ENCODE measurements at places on chromosomes 5 and 9.

DNA sequence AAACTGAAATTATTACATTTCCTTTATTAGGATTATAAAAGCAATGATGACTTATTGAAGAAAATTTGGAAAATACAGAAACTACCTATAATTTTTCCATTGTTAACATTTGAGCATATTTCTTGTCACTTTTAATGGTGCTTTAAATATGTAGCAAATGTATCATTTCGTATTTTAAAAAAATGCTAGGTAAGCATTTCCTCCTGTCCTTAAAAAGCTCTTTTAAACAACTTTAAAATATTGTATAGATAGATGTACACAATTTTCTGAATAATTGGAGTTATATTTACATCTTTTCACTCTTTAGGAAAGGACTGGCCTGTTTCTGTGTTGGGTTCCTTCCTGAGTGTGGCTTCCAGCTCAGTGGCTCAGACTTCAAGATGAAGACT, 15.6 kb downstream of the TENT4A start:
- no peak for DNase-seq

DNA sequence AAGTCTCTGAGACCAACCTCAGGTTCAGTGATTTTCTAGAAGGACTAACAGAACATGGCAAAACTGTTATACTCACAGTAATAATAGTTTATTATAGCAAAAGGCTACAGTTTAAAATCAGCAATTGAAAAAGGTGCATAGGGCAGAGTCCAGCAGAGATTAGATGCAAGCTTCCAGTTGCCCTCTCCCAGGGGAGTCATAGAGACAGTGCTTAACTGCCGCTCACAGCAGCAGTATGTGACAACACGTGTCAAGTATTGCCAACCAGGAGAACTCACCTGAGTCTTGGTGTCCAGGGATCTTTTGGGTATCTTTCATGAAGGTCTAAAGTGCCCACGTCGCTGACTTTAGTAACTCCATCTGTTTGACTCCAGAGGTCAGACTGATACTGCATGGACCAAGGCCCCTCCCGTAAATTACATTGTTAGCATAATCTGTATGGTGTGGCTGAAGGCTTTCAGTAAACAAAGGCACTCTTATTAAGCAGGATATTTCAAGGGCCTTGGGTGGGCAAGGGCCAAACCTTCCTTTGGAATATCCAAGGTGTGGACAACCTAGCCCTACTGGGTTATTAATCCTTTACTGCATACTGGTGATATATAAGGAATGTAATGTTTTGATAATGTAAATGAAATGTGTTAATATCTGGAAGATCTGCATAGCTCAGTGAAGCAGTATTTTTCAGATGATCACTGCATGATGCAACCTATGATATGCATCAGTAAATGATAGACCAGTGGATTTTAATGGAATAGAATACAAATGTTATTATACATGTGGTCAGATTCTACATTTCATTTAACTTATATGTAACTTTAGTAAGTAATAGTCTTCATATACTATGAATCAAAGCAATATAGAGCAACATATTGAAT, 44.0 kb downstream of the RASA1 start:
- no peak for DNase-seq

DNA sequence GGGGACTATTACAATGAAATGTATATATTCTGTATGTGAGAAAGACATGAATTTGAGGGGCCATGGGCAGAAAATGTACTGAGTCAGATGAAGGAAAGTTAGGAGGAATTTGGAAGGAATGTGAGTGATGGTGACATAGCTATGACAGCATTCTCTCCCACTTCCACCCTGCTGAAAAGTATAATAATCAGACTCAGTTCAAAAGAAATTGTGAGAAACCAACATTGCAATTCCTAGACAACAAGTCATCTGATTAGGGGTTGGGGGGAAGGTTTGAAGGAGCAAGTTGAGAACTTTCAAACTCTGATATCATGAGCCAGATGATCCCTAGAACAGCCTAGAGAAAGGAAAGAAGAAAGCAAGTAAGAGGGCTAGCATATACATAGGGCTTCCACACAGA, 370.6 kb downstream of the DMRTA1 start:
- no peak for DNase-seq

DNA sequence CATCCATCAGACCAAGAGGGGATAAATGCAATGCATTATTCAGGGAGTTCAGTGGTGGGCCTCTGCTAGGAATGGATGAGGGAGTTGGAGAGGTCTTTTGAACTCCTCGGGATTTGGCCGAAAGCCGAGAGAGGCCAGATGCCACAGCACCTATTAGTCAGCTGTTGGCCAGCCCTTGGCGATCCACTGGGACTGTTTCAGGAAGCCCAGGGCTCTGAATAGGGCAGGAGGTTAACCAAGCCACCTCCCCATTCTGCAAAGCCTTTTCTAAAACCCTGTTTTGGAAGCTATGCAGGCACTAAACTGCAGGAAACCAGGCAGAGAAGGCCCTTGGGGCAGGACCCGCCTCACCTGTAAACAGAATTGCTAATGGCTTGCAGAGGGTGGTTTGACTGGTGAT, 37.8 kb downstream of the ASTN2 start:
- no peak for DNase-seq

GRCh38 chr9:123069010-123069481, 35.6 kb downstream of the GPR21 start:
- DNase-seq = no peak

DNA sequence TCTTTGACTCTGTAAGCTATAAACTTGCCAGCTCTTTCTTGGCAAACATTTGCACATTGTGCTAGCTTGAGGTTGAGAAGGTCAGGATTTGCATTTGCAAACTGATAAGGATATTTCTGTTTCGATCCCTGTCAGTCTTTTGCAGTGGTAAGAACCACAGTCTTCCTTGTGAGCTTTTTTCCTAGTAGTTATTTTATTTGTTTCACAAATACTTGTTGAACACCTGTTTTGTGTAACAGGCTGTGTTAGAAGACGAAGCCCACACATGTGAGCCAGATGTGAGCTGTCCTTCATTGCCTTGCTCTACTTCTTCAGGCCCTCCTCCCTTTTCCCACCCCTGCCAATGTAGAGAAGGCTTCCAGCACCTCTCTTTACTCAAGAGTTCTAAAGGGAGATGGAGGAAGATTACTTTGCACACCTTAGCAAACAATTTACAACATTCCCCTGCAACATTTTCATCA, 327.0 kb upstream of the KLF4 start:
- no peak for DNase-seq

- no peak for DNase-seq
These were observed 23.5 kb downstream of the PTTG1 start for GRCh38 chr5:160445132-160445531.

DNA sequence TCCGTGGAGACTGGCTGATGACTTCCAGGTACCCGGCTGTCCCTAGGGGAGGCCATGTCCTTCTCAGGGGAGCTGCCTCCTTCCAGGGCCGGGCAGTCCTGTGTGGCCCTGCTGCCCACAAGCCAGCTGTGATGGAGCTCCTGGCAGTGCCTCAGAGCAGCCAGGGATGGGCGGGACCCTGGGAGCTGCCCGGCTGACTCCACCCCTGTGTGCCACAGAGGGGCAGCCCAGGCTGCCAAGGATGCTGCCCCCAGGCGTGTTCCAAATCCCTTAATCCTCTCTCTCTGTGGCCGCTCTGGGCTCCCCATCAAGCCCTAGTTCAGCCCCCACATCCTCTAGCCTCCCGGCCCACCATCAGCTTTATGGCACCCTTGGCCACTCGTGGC, 7.0 kb upstream of the SCGB3A1 start:
- DNase-seq = no peak

GRCh38 chr9:122389799-122390481, 19.1 kb downstream of the PTGS1 start:
- DNase-seq = no peak

GRCh38 chr5:44646016-44646415, 162.7 kb upstream of the MRPS30 start:
- DNase-seq = no peak

DNA sequence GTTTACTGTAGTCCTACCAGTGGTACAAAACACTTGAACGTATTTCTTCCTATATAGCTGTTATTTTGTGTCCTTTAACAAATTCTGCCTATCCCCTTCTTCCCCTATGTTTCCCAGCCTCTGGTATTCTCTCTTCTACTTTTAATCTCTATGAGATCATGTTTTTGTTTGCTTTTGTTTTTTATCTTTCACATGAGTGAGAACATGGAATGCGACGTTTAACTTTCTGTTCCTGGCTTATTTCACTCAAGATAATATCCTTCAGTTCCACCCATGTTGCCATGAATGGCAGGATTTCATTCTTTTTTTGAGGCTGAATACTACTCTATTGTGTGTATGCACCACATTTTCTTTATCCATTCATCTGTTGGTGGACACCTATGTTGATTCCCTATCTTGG, 634.4 kb upstream of the WWC1 start:
- no peak for DNase-seq

DNA sequence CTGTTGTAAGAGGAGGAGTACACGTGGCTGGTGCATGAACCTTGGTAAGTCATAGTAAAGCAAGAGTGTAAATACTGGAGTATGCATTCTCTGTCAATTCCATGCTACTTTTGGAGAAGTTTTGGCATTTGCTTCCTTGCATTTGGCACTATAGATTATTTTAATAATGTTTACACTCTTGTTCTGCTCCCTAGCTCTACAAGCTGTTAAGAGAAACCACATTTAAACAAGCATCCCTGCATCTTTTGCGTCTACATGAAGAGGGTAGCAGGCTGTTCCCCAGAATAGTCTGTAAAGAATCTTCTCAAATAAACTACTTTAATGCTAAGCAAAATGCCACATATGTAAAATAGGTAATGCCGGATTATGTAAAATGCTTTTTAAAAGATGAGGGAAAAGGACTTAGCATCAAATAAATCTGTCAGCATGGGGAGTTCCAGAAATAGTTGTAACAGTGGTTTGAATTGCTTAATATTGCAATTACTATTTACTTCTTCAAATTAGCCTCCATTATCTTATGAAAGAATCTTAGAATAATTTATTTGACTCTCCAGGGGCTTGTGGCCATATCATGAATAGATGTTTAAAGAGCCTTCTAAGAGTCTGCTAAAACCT, 2127.3 kb upstream of the WWC1 start:
- DNase-seq = no peak

Measured in CD4-positive, alpha-beta memory T cell (primary cell).